Hypothalamus (tissue), 51 donors: ENCODE measurements at places on chromosomes 7 and 10.

GRCh38 chr7:29809533-29810155 lies 3.3 kb downstream of the WIPF3 start:
- DNase-seq, result no peak

DNA sequence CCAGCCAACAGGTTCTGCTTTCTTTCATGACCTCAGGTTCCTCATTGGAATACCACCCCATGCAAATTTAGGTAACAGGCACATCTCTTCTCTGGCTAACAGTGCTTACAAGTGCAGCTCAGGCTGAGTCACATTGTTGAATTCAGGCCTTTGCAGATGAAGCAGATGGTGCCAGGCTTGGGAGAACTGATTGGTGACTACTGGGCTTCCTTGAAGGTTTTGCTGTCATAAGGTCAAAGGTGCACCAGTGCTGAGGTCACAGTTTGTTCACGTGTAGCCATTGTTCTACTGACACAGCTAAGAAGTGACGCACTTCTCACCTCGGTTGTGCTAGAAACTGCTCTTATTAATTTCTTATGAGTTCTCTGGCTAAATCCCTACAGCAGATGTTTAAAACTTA lies 128.6 kb upstream of the BMPER start:
- DNase-seq, result no peak

- DNase-seq, result no peak
Measured at GRCh38 chr7:104275900-104276299, 52.5 kb upstream of the LHFPL3 start.

GRCh38 chr10:116207690-116208089 lies 65.3 kb downstream of the GFRA1 start:
- DNase-seq, result no peak

- no peak for DNase-seq
Measured at GRCh38 chr10:43273543-43273942, 6.7 kb upstream of the RASGEF1A start.

DNA sequence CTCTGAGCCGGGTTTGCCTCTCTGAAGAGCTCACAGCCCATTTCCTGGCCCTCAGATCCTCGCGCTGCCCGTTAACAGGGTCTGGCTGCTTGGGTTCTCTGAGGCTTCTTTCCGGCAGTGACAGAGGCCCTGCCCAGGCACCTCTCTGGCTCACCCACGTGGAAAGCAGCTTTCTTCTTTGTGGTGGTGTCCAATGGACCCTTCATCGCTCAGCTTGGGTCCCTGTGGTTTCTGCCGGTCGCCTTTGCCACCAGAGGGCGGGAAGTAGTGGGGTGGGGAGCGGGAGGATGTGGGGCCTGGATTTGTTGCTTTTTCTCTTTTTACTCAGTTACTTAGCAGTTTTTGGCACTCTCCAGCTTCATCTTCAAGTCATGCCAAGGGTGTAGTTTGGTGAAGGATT lies 15.6 kb upstream of the JAKMIP3 start:
- no peak for DNase-seq
